NCI-H1694 treated with DMSO at 0.1 percent for 48 hours (cell line): ENCODE measurements at places on chromosomes 5 and 9.

GRCh38 chr5:68447136-68447929 lies 231.8 kb downstream of the PIK3R1 start:
- no peak for DNase-seq

GRCh38 chr5:145682197-145682899 lies 152.8 kb downstream of the PRELID2 start:
- no peak for DNase-seq

DNA sequence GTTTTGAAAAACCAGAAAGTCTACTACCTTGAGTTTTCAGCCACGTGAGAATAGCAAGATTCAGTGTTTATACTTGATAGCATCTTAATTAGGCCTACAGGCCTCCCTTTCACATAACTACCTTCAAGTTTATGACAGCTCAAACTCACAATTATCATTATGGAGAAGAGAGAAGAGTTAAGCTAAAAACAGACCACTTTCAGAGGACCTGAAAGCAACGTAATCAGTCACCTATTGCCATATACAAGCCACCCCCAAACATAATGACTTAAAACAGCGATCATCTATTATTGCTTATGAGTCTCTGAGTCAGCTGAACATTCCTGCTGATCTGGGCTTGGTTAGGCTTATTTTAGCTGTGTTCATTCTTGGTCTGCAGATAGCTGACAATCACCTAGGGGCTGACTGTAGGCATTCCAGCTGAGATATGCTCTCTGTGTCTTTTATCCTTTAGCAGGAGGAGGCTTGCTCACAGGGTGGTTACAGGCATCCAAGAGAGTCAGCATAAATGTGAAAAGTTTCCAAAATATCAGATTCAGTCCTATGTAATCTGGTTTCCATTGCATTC lies 130.9 kb downstream of the COX7C start:
- no peak for DNase-seq

- no peak for DNase-seq
Observed at GRCh38 chr9:16236882-16237281, 633.6 kb downstream of the BNC2 start.
